ENCODE measurements at places on chromosomes 7 and 10.

DNA sequence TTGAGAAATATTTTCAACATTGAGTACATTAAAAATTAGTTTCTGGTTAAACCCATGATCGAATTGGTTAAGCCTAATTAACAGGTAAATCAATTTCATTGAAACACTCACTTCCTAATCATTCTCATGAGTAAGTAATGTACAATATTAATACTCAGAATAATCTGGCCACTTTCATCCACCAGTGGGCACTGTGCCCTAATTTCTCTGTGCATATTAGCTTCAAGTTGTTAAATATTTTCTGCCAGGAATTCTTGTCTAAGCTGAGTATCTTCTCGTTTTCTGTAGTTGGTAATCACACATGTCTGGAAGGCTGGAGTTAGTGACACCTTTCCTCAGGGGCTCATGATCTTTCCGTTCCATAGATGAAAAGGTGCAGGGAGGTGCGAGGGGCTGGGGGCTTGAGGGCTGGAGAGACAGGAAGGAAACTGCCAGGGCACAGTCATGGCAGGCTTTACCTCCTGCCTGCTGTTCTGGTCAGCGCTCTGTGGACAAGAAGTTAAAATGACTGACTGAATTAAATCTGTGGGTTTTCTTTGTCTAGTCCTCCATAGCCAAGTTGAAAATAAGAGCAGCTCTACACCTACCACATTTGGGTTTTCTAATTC, 71.9 kb downstream of the WIPF3 start:
- DNase-seq, result no peak

- DNase-seq, result no peak
Measured at GRCh38 chr10:33212061-33212748, 122.3 kb downstream of the NRP1 start.

- DNase-seq, result no peak
Measured at GRCh38 chr10:121880895-121881294, 46.9 kb downstream of the ATE1 start.

DNA sequence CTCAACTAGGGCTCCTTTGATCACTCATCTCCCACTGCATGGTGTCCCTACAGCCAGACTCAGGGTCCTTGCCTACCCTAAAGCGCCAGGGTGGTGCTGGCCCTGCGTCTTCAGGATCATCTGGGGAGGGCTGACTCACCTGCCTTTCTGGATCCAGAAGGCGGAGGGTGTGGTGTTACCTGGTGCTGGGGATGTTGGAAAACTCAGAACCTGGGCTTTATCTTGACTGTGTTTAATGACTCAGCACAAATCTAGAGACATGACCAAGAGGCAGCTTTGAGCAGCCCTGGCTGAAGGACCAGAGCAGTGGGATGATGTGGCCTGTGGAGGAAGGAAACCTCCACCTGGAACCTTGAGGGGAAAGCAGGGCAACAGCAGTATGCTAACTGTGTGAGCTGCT, 96.5 kb downstream of the GRK5 start:
- DNase-seq, result no peak

- DNase-seq, result no peak
Measured at GRCh38 chr10:114389426-114389825, 14.9 kb downstream of the AFAP1L2 start.

DNA sequence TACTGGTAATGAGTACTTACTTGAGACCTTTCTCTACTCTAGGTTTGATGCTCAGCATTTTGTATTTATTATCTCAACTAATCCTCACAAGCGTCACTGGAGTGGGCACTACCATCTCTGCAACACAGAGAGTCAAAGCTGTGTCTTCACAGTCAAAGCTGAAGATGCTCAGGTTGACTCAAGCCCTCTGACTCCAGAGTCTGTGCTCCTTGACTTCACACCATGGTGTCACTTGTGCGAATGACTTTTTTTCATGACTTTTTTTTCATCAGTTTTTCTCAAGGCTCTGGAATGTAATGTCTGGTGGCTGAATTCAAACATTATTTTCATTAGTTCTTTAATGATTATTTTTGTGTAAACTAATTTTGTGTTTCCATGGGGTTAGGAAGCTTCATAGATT, 30.4 kb upstream of the TARP start:
- no peak for DNase-seq

GRCh38 chr10:33410860-33411234, 76.4 kb upstream of the NRP1 start:
- no peak for DNase-seq

DNA sequence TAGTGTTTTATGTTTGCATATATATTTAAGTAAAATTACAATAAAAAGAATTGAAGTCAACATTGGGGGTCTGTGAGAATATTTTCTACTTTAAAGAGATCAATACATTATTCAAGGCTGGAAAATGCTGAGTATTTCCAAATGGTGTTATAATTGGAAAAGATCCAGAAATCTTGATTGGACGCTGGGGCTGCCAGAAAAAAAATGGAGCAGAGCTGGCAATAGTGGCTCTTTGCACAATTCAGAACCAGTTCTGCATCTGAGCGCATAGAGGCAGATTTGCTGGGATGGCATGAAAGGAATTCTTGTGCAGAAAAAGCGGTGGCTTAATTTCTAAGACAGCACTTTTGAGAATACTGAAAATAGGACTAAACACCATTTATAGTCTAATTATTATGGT, 10.8 kb upstream of the VWC2 start:
- DNase-seq, result no peak

- peak; percentile 15 for DNase-seq
Measured at GRCh38 chr7:139777948-139778841, at the start of gene HIPK2. Gene HIPK2, minus strand, starts transcription at chr7:139777998. Its CDS starts 375 bp downstream, at chr7:139777623.

GRCh38 chr7:15839416-15840100, 153.1 kb upstream of the MEOX2 start:
- no peak for DNase-seq

DNA sequence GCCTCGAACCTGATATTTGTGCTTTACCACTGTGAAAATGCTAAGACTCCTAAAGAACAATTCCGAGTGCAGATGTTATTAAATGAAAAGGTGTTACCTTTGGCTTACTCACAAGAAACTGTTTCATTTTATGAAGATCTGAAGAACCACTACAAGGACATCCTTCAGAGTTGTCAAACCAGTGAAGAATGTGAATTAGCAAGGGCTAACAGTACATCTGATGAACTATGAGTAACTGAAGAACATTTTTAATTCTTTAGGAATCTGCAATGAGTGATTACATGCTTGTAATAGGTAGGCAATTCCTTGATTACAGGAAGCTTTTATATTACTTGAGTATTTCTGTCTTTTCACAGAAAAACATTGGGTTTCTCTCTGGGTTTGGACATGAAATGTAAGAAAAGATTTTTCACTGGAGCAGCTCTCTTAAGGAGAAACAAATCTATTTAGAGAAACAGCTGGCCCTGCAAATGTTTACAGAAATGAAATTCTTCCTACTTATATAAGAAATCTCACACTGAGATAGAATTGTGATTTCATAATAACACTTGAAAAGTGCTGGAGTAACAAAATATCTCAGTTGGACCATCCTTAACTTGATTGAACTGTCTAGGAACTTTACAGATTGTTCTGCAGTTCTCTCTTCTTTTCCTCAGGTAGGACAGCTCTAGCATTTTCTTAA, 47.7 kb downstream of the MINPP1 start:
- no peak for DNase-seq

DNA sequence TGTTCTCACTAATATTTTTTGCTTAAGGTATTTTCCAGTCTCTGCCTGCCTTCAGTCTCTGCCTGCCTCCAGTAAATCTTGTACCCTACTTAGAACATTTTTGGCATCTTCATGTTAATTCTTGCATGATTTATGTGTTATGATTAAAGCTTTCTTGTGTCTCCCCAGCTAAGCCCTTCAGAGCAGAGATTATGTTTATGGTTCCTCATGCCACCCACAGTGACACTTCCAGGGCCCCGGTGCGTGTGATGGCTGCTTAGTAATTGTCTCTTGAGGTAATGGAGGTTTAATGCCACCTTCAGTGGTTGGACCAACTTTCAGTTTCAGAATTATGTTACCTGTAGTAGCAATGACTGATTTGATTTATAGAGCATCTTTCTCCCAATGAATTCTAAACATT, 70.6 kb upstream of the MET start:
- DNase-seq, result no peak

DNA sequence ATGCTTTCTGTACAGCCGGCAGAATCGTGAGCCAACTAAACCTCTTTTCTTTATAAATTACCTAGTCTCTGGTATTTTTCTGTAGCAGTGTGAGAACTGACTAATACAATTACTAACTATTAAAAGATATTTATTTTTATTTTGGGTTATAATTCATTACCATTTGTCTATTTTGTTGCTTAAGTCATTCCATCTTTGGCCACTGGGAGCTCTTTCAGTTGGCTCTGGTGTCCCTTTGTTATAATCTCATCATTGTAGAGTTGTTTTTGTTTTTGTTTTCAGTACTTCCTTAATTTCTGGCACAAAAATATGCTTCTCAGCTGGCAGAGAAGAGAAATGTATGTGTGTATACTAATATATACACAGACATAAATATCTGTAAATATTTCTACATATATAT, 807.9 kb upstream of the MBL2 start:
- no peak for DNase-seq

- no peak for DNase-seq
Measured at GRCh38 chr7:54813398-54813797, 54.4 kb upstream of the SEC61G start.

DNA sequence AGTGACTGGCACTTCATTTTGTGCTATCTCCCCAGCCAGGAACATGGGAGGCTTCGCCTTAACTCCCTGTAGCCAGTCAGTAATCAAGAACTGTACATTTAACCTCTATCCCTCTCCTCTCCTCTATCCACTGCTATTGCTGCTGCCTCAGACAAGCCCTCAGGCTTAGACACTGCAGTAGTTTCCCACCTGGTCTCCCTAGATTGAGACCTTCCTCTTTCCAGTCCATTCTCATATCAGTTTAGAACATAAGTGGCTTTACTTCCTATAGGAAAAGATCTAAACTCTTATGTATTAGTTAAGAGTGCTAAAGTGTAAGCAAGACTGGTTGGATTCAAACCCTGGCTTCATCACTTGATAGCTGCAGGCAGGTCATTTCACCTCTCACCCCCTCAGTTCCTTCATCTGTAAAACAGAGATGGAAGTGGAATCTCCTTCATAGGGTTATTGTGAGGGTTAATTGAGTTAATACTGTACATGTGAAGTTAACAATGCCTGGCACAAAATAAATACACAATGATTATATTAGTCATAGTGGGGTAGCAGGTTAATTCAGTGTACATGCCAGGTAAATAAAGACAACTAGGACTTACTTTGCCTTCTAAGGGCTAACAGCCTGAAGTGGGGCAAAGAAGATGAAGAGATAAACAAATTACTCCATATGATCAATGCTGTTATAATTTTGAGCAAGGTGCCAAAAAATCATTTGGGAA, 76.1 kb downstream of the ZNF277 start:
- DNase-seq, result no peak

- DNase-seq, result no peak
Measured at GRCh38 chr7:151454305-151454704, 14.4 kb upstream of the CRYGN start.

- no peak for DNase-seq
Measured at GRCh38 chr7:22447762-22448161, 52.2 kb downstream of the STEAP1B start.

DNA sequence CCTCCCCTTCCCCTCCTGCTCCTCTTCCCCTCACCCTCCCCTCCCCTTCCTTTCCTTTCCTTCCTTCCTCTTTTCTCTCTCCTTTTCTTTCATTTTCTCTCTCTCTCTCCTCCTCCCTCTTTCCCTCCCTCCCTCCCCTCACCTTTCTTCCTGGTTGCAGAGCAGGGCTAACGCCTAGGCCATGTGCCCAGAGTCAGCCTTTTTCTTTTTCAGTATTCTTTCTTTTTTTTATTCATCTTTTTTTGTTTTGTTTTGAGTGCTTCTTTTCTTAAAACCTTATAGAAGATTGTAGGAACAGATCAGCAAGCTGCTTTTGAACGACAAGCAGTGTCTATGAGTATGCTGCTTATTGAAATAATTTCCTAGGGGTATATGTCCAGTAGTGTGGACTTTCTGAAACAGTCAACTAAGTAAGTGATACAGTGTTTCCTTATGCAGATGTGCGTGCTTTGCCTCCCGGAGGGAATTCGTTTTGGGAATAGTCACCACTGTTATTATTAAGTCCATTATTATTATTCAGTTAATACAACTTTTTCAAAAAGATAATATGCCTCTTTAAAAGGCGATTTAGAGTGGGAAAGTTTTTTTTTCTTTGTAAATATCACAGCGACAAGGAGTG, 219.2 kb downstream of the CAMK1D start:
- DNase-seq, result no peak

GRCh38 chr7:22561895-22562593, 62.1 kb upstream of the STEAP1B start:
- DNase-seq, result no peak

All from esophagus squamous epithelium (tissue), 5 donors.